ENCODE measurements at places on chromosomes 3 and 15. TPM values are rescaled to one million over a fixed set of nuclear protein-coding genes. Genes with fewer than 3 reads are reported as not detected.

DNA sequence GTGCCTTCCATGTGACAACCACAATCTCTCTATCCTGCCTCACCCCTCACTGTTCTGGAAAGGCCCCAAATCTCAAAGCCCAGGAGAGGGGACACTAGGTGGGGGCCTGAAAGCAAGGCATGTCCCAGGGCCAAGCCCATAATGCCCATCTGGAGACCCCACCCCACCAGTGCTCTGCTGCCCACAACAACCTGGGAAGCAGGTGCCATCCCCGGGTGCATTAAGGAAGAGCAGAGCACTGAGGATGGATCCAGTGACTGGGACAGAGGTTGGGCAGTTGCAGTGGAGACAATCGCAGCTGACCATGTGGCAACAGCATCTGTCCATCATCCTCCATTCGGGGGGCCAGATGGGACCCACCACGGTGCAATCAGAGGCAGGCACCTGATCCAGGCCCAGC is 106.2 kb upstream of the PRR20G start:
- no peak for DNase-seq

DNA sequence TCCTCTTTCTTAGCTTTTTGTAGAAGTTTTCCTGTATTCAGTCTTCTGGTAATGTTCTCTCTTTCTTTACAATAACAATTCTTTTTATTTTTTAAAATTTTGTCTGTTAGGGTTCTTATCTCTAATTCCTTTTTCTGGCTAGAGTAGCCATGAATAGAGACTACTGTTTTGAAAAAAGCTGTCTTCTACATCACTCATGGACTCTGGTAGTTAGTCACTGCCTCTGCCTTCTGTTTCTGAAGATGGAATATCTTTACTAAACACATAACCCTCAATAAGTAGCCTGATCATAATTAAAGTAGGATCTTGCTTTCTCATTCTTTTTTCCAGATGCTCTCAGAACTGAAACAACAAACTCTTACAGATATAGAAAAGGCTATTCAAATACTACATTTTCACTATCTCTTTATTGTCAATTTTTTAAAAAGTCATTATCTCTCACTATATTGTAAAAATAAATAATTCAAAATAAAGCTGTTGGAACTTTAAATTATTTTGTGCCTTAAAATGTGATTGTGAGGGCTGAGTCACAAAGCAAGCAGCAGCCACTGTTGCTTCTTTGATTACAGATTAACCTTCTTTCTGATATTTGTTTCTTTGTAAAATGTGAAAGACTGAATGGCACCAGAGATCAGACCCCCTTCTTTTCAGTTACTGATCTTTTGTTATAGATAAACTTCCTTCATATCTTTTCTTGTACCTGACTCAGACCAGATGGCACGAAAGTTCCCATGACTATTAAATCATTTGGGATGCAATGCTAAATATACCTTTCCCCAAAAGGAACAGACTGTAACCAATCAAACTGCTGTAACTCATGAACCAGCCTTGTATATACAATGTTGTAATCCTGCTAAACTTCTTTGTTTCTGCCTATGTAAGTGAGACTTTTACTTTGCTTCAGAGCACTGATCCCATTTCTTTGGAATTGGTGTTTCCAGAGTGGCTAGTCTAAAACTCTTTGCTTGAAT is 1159.5 kb downstream of the IGSF11 start:
- DNase-seq = no peak

PCBP4 gene
- total RNA-seq = 13.6 TPM

- no peak for DNase-seq
Measured at GRCh38 chr3:189040656-189041335, 131.0 kb upstream of the TPRG1 start.

- no peak for DNase-seq
Measured at GRCh38 chr3:128591738-128592426, 58.7 kb downstream of the RPN1 start.
